Activated B cell treated with CpG ODN at 0.5 μM for 24 hours (primary cell): ENCODE measurements at places on chromosomes 2 and 18.

GRCh38 chr2:142841788-142842187, 35.7 kb upstream of the KYNU start:
- no peak for DNase-seq

- no peak for DNase-seq
Observed at GRCh38 chr2:5538772-5539171, 153.4 kb upstream of the SOX11 start.

DNA sequence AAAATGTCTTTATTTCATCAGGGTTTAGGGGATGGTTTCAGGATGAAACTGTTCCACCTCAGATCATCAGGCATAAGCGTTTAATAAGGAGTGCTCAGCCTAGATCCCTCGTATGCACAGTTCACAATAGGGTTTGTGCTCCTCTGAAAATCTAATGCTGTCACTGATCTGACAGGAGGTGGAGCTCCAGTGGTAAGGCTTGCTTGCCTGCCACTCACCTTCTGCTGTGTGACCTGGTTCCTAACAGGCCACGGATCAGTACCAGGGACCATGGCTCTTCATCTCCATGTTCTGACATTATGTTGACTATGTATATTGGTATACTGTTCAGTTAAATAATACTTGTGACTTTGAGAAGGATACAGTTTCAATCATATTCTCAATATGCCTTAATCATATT, 41.6 kb downstream of the PPIG start:
- no peak for DNase-seq

DNA sequence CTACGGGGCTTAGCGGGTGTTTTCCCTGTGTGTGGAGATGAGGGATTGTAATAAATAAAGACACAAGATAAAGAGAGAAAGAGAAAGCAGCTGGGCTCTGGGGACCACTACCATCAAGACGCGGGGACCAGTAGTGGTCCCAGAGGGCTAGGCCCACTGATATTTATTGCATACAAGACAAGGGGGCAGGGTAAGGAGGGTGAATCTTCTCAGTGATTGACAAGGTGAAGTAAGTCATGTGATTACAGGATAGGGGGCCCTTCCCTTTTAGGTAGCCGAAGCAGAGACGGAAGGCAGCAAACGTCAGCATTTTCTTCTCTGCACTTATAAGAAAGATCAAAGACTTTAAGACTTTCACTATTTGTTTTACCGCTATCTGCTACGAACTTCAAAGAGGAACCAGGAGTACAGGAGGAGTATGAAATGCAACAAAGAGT, 4.5 kb upstream of the GAL3ST2 start:
- DNase-seq, result no peak

DNA sequence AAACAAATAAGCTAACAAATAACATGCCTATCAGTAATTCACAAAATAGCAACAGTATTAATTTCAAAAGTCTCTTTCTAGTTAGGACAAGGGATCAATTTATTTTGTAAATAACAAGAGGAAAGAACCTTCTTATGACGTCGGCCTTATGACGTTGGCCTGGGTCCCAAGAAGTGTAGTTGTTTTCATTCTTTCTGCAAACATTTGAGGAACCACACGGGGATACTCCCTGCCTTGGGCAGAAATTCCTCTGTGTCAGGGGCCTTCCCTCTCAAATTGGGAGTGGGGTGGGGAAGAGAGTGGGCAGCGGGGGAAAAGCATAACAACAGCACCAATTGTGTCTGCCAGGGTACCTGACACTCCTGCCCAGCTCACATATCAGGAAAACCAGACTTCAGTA, 1.3 kb downstream of the CCDC68 start:
- DNase-seq, result no peak
